ENCODE measurements at places on chromosomes 3 and 15.

- DNase-seq, result no peak
These were observed 108.3 kb downstream of the SEMA5B start for GRCh38 chr3:122919291-122919610.

GRCh38 chr3:182755308-182755707 is 38.0 kb upstream of the ATP11B start:
- DNase-seq, result no peak

DNA sequence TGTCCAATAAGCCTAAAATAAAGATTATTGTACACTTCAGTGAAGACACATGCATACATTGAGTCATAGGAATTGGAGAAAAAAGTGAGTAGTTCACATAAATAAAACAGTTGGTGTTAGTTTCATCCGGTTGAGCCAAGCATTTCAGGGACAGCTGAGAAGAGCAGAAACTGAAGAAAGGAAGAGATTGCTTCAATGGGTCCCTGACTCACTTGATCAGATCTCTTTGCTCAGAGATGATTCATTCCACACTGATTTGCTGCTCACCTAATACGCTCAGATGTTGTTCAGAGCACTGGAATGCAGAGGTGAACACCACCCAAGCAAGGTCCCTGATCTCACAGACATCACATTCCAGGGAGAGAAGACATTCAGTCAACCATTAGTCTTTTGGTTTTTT is 93.7 kb downstream of the RAD18 start:
- no peak for DNase-seq

DNA sequence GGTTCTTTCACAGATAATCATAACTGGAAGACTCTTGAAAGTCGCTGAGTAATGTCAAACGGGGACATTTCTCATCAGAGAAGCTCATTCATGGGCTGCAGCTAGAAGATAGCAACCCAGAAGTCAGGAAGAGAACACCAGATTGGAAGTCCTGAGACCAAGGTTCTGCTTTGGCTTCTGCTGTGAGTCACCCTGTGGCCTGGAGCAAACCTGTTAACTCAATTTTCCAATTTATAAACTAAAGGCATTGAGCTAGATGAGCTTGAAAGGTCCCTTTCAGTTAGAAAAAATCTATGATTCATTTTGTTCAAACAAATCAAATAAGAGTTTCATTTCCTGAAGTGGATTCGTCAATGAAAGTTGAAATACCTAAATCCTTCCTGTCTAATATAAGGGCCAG is 402.2 kb downstream of the EPHB1 start:
- no peak for DNase-seq

GRCh38 chr3:196192036-196192523 is 19.1 kb downstream of the ZDHHC19 start:
- DNase-seq, result no peak

Data from NCI-H1092 treated with DMSO at 0.1 percent for 48 hours (cell line).